ENCODE measurements at places on chromosomes 1 and 21.

- no peak for DNase-seq
Observed at GRCh38 chr1:32686387-32686786, 16.2 kb downstream of the SYNC start.

GRCh38 chr1:193787061-193787460, 600.6 kb upstream of the B3GALT2 start:
- DNase-seq, result no peak

GRCh38 chr1:13807209-13807608, 107.2 kb downstream of the PRDM2 start:
- DNase-seq, result peak; percentile 41

DNA sequence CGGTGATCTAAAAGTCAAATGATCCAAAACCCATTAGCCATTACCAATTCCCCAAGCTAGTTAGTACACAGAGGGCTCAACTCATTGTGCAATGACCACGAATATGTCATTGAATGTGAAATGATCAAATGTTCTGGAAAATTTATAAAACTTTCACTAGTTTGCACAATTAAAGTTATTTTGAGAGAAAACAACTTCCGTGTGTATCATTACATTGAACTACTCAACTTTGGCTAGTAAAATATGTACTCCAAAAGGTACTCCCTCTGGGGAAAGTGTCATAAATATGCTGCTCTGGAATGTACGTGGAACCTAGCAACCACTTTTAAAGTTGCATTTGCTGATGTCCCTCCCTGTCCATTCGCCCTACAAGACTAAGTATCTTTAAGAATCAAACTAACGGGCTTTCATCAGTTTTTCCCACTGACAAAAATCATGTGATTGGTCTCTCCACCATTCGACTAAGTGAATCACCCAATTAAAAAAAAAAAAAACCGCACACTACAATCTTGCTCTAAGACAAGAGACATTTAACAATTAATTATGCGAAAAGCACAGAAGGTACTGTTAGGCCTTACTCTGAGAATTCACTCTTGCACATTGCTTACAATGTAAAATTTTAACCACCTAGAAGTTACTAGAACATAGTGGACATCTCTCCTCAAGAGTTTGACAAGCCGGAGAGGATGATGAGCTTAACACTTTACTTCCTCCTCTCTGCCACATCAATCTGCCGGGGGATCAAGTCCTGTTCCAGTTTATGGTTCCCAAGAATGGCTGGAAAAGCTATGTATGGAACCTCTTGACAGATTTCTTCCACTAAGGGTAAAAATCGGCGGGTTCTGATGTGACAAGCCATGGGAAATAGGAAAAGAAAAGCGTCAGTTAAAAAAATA, 1.2 kb downstream of the ACBD3 start:
- DNase-seq, result peak; percentile 47

- DNase-seq, result no peak
Observed at GRCh38 chr1:199292896-199293295, 654.1 kb downstream of the PTPRC start.

GRCh38 chr21:39444421-39445180, 977 bp downstream of the LCA5L start:
- peak; percentile 60 for DNase-seq

DNA sequence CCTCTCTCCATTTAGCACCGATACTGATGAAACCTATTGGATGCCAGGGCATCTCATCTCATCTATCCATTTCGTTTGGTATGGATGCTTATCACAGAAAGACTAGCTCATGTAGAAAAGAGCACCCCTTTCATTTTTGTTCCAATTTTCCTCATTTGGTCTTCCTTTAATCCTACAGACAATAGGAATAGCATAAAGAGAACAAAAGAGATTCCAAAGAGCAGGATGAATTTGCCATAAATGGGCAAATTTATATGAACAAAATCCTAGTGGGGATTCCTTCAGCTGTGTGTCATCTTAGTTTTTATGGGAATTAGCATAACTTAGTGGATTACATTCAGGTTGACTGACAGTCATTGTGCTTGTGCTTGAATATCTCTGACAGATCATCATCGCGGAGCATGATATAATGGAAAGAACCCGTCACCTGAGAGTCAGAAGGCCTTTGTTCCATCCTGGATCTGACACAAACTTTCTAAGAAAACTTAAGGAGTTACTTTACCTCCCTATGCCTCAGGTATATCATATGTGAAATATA, 777.5 kb upstream of the ADGRL2 start:
- DNase-seq, result no peak

DNA sequence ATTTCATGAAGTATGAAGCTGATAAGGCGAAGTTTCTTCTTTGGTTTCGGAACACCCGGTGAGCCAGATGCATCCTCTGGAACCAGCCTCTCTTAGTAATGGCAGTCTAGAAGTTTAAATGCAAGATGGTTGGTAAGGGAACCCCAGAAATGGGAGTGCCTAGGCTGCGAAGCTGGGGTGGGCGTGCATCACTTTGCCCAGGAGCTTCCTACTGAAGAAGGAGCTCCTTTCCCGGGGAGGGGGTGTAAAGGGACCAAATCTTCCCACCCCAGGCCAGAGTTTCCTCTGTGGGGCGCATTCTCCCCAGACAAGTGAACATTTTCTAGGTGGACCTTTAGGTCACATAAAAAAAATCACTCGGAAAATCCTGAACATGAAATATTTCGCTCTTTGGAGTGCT, 4.4 kb downstream of the TFF2 start:
- DNase-seq, result no peak

GRCh38 chr1:168897249-168897648, 168.2 kb upstream of the DPT start:
- DNase-seq, result no peak

- DNase-seq, result no peak
Observed at GRCh38 chr1:91487469-91487868, 13.2 kb upstream of the CDC7 start.

GRCh38 chr1:155085504-155086127, 7.0 kb downstream of the EFNA3 start:
- peak; percentile 66 for DNase-seq

DNA sequence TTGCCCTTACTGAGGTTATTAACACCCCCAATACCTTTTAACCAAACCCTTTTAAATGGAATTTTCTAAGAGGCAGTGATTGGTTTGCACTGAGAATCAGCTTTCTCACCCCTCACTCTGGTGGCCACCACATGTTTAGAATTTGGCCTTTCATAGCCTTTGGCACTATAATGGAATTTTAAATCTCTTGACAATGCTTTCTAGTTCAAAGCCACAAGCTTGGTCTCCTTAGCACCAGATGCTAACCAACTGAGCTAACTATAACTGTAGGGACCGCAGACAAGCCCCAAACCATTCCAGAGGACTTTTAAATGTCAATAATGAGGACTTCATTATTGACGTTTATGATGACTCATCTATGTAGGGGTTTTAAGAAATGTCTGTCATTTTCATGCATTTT, 238.7 kb upstream of the SNX7 start:
- DNase-seq, result peak; percentile 16

DNA sequence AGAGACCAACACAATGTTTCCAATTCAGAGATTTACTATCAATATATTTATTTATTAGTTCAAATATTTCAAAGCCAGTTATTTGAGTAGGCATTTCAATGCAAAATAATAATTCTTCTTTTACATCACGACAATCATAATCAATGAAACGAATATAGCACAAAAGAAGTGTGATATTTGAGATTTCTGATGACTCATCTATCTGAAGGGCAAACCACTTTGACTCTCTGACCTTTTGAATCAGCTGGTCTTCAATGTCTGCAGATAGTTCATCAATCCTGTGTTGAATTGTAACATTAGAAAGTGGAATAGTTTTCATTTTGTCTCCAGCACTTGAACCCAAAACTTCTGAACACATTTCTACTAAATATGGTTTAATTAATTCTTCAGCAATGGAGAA, 3.0 kb upstream of the TMEM35B start:
- DNase-seq, result no peak

GRCh38 chr1:73401666-73402065, 796.3 kb downstream of the LRRIQ3 start:
- no peak for DNase-seq

DNA sequence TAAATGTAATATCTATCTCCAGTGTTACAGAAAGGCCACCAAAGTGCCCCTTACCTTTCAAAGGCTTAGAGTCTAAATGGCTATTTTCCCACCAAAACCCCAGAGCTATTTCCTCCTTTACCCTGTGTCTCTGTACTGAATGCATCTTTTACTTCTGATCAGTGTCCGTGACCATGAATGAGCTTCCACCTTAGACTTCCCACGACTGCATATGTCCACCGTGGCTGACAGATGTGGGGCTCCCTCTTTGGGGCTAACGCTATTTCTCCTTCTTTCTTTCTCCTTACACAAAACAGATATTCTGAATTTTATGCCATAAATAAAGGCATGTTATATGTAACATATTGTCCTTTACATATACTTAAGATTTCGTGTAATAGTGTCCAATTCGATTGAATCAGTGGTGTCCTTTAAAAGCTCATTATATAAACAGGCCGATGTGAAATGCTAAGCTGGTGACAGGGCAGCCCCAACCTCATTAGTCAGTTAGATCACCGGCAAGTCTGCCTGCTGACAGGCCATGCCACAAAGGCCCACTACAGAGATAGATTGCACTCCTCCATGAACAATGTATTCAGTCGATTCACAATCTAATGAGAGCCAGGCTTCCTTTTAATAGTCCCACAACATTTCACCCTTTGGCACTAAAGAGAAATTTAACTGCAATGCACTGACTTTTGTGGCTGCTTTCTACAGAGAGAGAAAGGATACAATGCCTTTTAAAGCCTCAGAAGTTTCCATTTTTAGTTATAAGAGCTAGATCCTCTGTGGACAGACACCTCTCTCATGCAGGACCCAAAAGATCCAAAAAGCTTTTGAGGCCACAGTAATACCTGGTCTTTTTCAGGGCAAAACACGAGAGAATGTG, 297.9 kb downstream of the PCP4 start:
- DNase-seq, result no peak

DNA sequence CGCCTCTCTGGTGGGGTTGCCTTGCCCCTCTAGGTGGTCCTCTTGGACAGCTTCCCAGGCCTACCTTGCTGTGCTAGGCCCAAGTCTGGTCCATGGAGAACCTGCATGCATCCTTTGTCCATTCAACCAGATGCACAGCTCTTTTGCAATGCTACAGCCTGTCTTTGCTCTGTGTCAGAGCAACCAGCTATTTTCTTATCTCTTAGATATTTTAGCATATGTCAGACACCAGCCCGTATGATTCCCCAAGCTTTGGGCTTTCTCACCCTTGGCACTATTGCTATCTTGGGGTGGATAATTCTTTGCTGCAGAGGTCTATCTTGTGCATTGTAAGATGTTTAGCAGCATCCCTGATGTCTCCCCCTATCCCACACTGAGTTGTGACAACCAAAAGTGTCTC, 32.3 kb downstream of the TNN start:
- DNase-seq, result no peak

DNA sequence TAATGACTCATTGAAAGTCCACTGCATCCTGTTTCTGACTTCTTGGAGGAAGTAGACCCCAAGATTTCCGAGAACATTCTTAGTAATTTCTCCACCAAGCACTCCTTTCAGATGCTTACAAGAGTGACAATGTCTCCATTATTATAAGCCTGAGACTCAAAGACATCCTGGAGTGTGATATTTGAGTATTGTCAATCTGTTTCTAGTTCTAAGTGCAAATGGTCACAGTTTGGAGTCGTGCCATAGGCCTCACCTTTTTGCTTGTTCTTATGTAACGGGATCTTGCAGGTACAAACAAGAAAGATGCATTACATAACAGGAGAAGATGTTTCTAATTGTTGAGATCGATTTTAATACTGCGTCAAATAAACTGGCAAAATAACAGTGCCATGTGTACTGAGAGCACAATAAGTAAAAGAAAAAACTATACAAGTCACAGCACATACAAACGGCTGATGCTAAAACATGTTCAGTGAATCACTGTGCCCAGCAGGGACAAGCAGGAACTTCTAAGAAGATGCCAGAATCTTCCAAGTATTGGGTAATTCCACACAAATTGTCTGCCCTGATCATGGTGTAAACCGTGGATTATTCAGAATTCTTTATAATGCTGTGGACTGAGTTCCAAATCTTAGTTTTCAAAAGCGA, 54.1 kb downstream of the CD2 start:
- no peak for DNase-seq

- peak; percentile 48 for DNase-seq
Observed at GRCh38 chr1:110746644-110747259, 72.0 kb upstream of the KCNA3 start.

DNA sequence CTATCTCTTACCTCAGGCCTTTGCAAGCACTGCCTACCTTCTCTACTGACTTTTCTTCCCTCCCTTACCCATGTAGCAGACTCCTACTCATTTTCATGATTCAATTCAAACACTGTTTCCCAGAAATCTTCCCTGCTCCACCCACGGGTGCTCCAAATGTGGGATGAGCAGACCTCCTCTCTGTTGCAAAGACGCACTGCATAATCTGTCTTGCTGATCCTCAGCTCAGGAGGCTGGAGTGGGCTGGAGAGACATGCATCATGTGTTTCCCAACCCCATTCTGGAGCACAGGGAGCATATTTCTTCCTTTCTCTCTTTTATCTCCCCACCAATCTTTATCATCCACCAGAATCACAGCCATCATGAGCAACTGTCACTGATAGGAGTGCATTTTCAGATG, 459.9 kb upstream of the NFIA start:
- no peak for DNase-seq

GRCh38 chr1:229874136-229874535, 192.9 kb upstream of the GALNT2 start:
- DNase-seq, result no peak

- peak; percentile 87 for DNase-seq
Observed at GRCh38 chr1:12549460-12550349, 68.3 kb downstream of the DHRS3 start.

GRCh38 chr21:41832596-41833496, 46.3 kb downstream of the PRDM15 start:
- no peak for DNase-seq

DNA sequence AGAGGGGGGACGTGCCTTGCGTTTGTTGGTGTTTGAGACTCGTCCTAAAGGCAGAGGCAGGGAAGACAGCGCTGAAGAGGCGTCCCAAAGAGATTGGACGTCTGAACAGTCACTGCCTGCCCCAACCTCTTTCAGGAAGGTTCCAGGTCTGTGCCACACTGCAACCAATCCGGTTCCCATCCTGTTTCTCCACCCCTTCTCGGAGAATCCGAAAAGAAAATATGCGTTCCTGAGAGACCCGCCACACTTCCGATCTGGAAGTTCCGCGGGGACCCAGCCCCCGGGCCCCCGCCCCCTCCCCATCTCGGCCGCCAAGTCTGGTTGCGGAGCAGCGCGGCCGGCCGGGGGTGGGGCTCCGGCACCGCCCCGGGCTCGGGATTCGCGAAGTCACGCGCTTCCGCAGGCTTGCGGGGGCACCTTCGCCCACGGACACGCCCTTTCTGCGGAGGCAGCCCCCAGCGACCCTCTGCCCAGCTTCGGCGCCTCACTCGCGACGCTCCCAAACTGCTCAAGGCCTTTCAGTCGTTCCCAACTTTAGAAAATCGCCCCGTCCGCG, 124.5 kb upstream of the DPYD start:
- peak; percentile 86 for DNase-seq

DNA sequence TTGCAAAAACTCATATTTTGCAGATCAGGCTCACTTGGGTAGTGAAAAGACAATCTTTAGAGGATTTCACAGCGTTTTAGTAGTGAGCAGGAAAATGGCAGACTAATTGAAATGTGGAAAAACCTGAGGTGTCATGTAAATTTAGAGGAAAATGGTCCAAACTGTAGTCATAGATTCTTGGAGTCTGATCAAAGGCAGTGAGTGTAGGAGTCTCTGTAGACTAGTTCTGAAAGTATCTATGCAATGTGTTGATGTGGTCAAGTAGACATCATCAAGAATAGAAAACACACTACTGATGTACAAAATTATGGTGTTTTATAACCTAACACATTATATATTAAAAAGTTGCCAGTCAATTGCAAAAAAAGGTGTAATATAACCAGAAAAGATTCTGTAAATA, 143.2 kb upstream of the C1orf105 start:
- peak; percentile 28 for DNase-seq
